ENCODE measurements at places on chromosomes 3 and 15. TPM values are rescaled to one million over a fixed set of nuclear protein-coding genes. Genes with fewer than 3 reads are reported as not detected.

Gene MEIS2
- 9.7 TPM for total RNA-seq

Gene ZNF619
- 8.1 TPM for total RNA-seq

Gene LCTL
- total RNA-seq, result not detected

Gene FES
- total RNA-seq, result 97.1 TPM

Gene SI
- not detected for total RNA-seq

Gene PARP9
- total RNA-seq, result 16.8 TPM
